ENCODE measurements at places on chromosomes 16 and 17.
A peak's percentile ranks its signal among the peaks of the same experiment; 100 is the strongest.

DNA sequence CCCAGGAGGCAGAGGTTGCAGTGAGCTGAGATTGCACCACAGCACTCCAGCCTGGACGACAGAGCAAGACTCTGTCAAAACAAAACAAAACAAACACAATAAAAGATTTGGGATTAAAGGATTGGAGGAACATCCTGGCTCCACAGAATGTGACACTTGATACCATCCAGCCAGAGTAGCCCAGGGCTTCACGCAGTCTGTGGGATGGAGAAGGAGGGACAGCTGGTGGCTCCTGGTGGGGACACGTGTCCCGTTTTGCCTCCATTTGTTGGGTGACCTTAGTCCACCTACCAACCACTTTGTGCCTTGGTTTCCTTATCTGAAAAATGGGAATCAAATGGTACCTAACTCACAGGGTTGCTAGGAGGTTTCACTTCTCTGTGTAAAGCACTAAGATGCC lies 12.4 kb upstream of the CYB561 start:
- no peaks in the 10 kb centered on the region for H3K36me3 ChIP-seq
- no peak overlapping the region for H3K4me3 ChIP-seq
- no peaks in the 10 kb centered on the region for H3K27me3 ChIP-seq
- no peak for DNase-seq
- H3K27ac ChIP-seq = no peak overlapping the region

DNA sequence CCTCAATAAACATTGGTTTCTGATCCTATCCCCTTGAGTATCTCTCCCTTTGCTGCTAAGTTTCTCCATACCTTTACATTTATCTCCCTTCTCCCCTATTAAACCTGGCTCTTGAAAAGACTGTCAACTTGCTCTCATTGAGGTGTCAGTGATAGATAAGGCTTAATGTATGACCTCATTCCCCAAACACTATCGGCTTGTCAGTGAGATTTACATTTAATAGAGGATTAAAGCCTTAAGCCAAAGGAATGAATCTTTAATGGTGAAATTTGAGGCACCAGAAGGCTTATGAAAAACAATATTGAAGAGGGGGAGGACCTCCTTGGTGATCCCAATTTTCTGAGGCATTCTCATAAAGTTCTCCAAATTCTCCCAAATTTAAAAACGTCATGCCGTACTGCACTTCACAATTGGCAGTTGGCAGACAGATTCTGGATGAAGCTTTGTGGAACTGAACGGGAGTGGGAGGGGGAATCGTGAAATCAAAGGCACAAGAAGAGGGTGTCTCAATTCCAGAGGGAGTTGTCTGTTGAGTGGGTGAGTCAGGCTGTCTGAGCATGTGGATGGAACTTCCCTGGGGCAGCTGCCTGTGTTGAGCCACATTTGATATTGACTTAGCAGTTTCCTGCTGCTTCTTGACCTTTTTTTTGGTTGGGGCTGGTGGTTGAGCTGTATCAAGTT lies 478.8 kb downstream of the NPIPA7 start:
- no peak for DNase-seq
- H3K36me3 ChIP-seq = no peaks in the 10 kb centered on the region
- H3K27me3 ChIP-seq = peaks cover 23% of the 10 kb centered on the region
- peaks cover 10% of the 10 kb centered on the region for H3K4me1 ChIP-seq
- no peak overlapping the region for H3K4me3 ChIP-seq

DNA sequence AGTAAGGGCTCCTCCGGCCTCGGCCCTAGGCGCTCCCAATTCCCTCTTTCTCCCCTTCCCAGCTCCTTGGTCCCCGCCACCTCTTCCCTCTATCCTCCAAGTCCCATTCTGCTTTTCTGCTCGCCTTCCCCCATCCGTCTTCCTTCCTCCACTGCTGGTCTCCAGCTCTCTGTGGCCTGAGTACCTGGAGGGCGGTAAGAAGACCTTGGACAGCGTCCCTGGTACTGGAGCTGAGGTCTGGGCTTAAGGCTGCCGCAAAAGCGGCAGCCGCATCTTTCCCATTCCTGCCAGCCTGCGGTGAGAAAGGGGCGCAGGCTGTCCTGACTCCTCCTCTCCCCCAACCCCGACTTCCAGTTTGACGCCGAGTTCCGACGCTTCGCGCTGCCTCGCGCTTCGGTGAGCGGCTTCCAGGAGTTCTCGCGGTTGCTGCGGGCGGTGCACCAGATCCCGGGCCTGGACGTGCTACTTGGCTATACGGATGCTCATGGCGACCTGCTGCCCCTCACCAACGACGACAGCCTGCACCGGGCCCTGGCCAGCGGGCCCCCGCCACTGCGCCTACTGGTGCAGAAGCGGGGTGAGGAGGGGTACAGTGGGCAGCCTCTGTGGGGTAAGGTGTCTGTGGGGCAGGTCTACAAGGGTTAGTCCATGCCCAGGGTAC lies 471 bp downstream of the PARD6A start:
- DNase-seq = peak; percentile 73
- peak overlapping the region; percentile 90 for H3K27ac ChIP-seq
- peak overlapping the region; percentile 76 for H3K4me3 ChIP-seq
- H3K36me3 ChIP-seq = peaks cover 31% of the 10 kb centered on the region
- no peaks in the 10 kb centered on the region for H3K27me3 ChIP-seq

DNA sequence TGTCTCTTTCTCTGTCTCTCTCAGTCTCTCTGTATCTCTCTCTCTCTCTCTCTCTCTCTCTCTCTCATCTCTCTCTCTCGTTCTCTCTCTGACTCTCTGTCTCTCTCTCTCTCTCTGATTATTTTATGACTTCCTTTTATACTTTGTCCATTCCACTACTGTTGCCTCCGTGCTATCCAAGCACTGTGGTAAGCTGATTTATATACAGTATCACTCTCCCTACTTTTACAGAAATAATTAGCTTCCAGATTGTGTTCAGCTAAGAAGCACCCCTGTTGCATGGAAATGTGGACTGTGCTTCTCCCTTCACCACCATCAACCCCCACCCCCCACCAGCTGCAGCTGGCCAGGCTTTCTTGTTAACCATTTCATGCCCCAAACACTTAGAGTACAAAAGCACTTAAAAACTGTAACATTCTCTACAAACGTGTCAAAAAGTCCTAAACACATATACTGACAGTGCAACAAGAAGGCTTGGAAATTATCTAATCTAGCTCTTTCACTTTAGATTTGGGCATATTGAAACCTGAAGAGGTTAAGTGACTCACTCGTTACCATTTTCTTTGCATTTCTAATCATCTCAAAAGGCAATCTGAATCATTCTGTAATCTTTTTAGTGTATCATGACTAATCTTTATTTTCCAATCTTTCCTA lies 11.6 kb upstream of the TMEM100 start:
- H3K27ac ChIP-seq = no peak overlapping the region
- peaks cover 44% of the 10 kb centered on the region for H3K4me1 ChIP-seq
- no peak overlapping the region for H3K4me3 ChIP-seq
- no peaks in the 10 kb centered on the region for H3K27me3 ChIP-seq
- DNase-seq = no peak

- no peak overlapping the region for H3K4me3 ChIP-seq
- DNase-seq = no peak
- no peaks in the 10 kb centered on the region for H3K36me3 ChIP-seq
- no peaks in the 10 kb centered on the region for H3K27me3 ChIP-seq
- H3K27ac ChIP-seq = no peak overlapping the region
- H3K4me1 ChIP-seq = no peaks in the 10 kb centered on the region
These were observed 515.3 kb downstream of the GRIN2A start for GRCh38 chr16:9666834-9667480.

DNA sequence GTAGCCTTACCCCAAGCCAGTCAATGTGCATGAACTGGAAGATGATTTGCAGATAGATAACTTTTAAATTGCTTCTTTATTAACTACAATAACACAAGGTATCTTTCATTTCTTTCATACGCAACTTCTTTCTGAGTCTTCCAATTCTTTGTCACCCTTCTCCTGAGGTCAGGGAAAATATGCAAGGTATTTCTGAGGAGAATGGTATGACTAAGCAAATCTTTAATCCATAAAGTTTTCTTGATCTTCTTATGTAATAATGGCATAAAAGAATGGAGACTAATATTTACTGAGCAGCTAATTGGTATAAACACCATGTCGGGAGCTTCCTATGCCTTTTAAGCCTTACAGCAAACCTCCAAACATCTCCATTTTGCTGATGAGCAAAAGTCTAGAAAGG lies 438.9 kb downstream of the KCNJ2 start:
- no peaks in the 10 kb centered on the region for H3K36me3 ChIP-seq
- no peak for DNase-seq

DNA sequence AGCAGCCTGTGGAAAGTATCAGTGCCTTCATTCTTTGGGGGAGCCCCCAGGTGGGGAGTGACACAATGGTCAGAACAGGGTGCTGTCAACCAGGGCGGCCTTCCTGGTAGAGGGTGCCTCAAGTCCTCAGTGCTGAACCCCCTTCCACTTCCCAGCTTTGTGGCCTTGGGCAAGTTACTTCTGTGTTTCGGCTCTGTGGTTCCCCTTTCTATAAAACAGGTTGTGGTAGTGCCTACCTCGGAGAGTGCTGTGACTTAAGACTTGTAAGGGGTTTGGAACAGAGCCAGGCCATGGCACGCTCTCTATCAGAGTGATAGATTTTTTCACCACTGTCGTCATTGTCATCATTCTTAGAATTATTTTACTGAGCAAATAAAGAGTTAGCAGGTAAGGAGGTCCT lies 141.1 kb downstream of the CCDC182 start:
- H3K36me3 ChIP-seq = peaks cover 4% of the 10 kb centered on the region
- H3K4me1 ChIP-seq = peaks cover 35% of the 10 kb centered on the region
- peak; percentile 78 for DNase-seq
- H3K27ac ChIP-seq = peak overlapping the region; percentile 37
- no peaks in the 10 kb centered on the region for H3K27me3 ChIP-seq

Measured in suprapubic skin (tissue), 4 donors.